ENCODE measurements at places on chromosomes 12 and 14.

GRCh38 chr12:84822525-84822924 lies 90.1 kb downstream of the SLC6A15 start:
- no peak for DNase-seq

GRCh38 chr12:90166671-90167070 lies 458.0 kb upstream of the ATP2B1 start:
- DNase-seq: no peak

GRCh38 chr14:20799892-20800544 lies 2.6 kb downstream of the RNASE1 start:
- no peak for DNase-seq

DNA sequence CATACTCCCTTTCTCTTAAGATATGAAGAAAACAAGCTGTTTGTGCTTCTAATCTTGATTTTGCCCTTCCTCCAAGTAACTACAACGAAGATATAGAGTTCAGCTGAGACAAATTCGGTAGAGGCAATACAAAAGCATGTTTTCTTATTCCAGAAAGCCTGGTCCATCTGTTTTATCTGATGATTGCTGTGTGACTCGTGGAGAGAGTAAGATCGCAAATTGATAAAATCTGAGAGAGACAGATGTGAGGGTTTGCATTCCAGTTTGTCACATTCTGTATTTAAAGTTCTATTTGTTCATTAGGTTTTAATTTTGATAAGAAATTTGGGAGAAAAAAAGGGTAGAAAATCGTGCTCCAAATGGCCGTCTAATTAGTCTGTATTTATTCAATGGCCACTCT lies 192.1 kb downstream of the CPNE8 start:
- no peak for DNase-seq

DNA sequence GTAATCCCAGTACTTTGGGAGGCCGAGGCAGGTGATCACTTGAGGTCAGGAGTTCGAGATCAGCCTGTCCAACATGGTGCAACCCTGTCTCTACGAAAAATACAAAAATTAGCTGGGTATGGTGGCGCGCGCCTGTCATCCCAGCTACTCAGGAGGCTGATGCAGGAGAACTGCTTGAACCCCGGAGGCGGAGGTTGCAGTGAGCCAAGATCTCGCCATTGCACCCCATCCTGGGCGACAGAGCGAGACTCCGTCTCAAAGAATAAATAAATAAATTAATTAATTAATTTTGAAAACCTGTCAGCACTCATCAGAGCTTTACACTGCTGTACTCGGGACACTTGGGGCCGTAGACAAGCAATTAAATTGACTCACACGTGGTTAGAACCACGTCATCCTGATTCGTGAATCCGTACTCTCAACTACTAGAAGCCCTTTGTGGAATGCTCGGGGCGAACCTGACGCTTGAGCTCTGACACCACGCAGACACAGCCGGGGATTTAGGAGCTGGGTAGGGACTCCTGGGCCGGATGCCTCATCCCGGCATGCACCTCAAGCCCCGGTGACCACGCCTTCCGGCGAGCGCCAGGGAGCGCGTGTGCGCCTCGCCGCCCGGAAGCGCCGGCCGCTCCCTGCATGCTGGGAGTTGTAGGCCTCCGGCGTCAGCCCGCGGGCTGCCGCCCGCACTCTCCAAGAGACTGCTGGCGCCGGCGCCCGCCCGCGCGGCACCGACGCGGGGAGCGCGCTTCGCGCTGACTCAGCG lies at the start of gene XPOT:
TSS of gene XPOT (plus strand) at position 686 of the 763 bp plus-strand sequence. CDS start 5,644 bp downstream, outside the sequence.
- peak; percentile 95 for DNase-seq

- DNase-seq: no peak
Measured at GRCh38 chr12:4356041-4356327, 23.5 kb downstream of the FGF23 start.

DNA sequence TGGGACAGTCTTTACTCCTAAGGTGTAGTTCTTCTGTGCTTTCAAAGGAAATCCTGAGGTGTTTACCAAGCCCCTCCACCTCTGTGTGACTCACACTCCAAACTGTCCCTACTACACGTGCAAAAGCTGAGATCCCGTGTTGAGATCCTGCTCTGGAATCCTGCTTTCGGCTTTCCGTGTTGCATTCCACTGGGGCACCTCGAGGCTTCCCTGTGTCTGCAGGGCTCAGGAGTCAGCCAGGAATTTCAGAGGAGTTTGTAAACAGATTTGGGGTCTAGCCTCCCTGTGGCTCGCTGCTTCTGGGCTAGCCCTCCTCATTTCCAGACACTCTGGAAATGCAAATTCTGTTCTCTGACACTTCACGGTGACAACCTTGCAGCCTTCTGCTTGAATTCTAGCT lies 48.4 kb downstream of the CACNA2D4 start:
- peak; percentile 58 for DNase-seq

GRCh38 chr12:123047289-123047688 lies 66.8 kb downstream of the ARL6IP4 start:
- no peak for DNase-seq

DNA sequence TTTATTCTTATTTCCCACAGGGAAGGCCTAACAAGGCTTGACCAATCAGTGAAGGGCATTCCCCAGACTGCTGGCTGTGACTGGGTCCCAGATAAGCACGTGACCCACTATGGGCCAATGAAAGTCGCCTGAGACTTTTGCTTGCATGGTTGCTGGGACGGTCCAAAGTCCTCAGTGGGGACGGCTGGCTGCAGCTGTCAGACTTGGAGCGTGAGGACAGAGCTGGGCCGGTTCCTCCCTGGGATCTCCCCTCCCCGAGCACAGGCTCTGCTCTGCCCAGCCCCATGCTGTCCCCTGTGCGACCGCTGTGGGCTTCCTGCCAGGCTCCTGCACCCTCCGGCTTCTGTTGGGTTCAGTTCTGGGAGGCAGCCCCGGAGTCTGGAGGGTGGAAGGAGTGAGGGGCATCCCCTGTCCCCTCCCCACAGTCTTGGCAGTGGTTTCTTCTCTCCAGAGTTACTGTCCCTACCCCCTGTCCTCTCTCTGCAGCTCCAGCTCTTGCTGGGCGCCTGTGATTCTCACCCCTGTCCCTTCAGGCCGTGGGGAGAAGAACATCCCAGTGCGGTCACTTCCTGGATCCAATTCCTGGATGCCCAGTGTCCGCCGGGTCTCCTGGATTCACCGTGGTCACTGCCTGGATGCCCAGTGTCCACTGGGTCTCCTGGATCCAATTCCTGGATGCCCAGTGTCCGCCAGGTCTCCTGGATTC lies 50.1 kb downstream of the GALNT9 start:
- no peak for DNase-seq

DNA sequence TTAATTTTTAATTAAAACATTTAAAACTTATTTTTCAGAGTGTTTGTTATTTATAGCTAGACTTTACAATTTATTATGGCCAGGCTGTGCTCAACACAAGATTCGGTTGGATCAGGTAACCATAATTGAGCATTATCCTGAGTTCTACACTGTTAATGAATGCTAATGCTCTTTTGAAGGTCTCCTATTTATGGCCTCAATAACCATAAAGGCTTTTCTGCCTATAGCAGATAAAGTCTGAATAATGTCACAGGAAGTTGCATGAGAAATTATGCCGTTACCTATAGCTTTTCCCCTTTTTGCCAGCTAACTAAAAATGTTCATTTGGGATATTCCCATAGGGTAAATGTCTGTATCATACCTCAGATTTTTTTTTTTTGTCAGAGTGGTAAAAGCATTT lies 269.4 kb upstream of the E2F7 start:
- no peak for DNase-seq

DNA sequence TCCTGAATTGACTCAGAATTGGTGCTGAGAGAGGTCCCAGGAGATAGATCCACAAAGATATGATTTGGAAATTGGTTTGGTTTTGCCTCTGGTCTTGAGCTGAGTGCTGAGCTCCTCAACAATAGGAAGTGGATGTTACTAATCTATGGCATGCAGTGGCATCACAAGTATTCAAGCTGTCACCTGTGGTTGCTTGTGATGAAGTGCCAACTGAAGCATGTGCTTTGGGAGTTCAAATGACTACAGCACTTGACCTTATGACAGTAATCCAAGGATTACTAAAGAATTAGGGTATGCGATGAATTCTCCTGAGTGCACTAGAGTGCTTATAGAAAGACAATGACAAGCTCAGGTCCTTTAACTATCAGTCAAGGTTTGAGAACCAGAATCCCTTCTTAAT lies 406.2 kb downstream of the NOVA1 start:
- DNase-seq: no peak

GRCh38 chr14:54920052-54920451 lies 17.4 kb upstream of the GCH1 start:
- DNase-seq: no peak

GRCh38 chr12:15846887-15847286 lies 35.3 kb upstream of the STRAP start:
- no peak for DNase-seq

DNA sequence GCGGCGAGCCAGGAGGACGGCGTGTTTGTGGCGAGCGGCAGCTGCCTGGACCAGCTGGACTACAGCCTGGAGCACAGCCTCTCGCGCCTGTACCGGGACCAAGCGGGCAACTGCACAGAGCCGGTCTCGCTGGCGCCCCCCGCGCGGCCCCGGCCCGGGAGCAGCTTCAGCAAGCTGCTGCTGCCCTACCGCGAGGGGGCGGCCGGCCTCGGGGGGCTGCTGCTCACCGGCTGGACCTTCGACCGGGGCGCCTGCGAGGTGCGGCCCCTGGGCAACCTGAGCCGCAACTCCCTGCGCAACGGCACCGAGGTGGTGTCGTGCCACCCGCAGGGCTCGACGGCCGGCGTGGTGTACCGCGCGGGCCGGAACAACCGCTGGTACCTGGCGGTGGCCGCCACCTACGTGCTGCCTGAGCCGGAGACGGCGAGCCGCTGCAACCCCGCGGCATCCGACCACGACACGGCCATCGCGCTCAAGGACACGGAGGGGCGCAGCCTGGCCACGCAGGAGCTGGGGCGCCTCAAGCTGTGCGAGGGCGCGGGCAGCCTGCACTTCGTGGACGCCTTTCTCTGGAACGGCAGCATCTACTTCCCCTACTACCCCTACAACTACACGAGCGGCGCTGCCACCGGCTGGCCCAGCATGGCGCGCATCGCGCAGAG lies 873 bp downstream of the PLXNC1 start:
- DNase-seq: peak; percentile 75

DNA sequence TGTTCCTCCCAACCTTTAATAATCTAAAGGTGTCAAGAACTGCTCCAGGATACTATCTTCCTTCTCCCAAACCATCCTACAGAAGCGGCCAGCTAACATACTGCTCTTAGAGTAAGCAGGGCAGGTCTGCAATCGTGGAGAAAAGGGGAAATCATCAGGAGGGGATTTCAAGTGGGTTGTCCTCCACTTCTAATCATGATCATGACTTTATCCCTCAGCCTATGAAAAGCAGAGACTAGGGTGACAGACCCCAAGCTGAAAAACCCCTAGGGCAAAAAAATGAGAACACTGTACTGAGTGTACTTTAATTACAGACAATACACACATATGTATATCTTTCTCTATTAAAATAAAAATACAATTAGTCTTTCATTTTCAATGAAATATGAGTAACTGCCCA lies 13.9 kb downstream of the DUSP16 start:
- no peak for DNase-seq

Data from type B pancreatic cell (in vitro differentiated cells).